ENCODE measurements at places on chromosomes 7 and 10.

DNA sequence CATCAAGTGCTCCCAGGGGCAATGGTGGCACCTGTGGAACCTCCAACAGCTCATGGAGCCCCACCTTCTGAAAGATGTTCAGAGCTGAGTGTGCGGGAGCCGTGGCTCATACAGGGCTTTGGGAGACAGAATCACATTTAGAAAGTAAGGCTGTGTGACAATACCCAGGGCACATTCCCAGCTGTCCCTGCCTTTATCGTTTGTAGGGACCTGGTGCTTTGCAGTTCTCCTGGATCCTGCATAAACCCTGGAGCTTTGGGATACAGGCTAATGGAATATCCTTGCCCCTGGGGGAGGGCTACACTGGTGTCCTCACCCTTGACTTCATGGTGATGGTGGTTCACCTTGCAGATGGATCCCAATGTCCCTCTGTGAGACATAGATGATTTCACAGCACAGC lies 134.8 kb upstream of the LAMB4 start:
- no peak overlapping the region for H3K4me3 ChIP-seq
- no peaks in the 10 kb centered on the region for H3K36me3 ChIP-seq
- peaks cover 5% of the 10 kb centered on the region for H3K4me1 ChIP-seq
- H3K27me3 ChIP-seq = no peaks in the 10 kb centered on the region
- no peak overlapping the region for H3K27ac ChIP-seq
- no peak for DNase-seq

GRCh38 chr10:133278577-133279265 lies 2.1 kb upstream of the ADAM8 start:
- peaks cover 9% of the 10 kb centered on the region for H3K36me3 ChIP-seq
- no peak for DNase-seq
- no peak overlapping the region for H3K27ac ChIP-seq
- H3K4me3 ChIP-seq = no peak overlapping the region
- H3K27me3 ChIP-seq = peaks cover 4% of the 10 kb centered on the region
- no peaks in the 10 kb centered on the region for H3K4me1 ChIP-seq

- no peak overlapping the region for H3K4me3 ChIP-seq
- no peak for DNase-seq
- peak overlapping the region; percentile 67 for H3K27ac ChIP-seq
- H3K27me3 ChIP-seq = no peaks in the 10 kb centered on the region
- H3K4me1 ChIP-seq = peaks cover 8% of the 10 kb centered on the region
Observed at GRCh38 chr7:22577470-22578001, 77.5 kb upstream of the STEAP1B start.

DNA sequence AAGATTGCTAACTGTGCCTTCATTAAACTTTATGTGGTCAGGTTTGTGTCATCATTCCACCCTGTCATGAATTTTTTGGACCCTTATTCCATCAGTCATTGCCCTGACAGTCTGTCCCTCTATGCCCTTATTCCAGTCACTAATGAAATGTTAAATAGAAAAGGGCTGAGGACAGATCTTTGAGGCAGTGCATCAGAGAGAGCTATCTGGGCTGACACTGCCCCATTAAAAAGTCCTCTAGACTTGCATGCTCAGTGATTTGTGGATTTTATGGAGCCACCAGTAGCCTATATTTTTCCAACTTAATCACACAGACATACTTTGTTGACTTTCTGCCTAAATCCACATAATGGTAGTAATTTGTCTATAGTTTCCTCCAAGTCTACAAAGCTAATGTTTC lies 264.7 kb upstream of the YAE1 start:
- H3K27ac ChIP-seq = no peak overlapping the region
- no peaks in the 10 kb centered on the region for H3K27me3 ChIP-seq
- no peaks in the 10 kb centered on the region for H3K36me3 ChIP-seq
- H3K4me1 ChIP-seq = no peaks in the 10 kb centered on the region
- no peak for DNase-seq

DNA sequence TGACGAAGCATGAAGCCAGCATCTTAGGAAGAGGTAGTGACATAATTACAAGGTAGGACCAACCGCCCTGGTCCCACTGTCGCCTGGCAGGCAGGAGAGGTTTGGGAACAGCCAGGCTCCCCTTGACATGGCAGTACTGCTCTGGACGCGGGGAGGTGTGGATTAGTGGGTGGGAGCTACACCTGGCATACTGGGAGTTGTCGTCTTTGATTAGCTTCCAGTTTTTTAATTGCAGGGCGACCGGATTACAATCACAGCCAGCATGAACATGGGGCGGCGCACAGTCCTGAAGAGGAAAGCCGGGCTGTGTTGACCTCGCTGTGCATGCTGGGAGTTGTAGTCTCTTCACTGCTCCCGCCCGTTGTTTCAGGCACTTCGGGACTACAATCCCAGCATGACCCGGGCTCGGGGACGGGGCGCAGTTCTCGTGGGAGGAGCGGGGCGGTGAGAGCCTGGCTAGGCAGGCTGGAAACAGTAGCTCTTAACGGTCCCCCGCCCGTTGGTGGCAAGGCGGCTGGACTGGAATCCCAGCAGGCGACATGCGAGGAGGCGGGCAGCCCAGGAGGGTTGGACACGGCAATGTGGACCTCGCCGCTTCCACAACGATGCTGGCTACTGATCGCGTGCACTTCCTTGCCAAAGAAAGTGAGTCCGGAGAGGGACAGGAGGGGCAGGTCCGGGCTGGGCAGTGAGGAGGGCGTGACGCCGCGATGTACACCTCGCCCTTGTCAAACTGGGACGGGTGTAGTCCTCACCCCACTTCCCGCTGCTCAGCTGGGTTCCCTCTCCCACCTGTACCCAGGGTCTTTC lies 98.0 kb upstream of the ZNF722 start:
- H3K27ac ChIP-seq = no peak overlapping the region
- no peak for DNase-seq
- peaks cover 9% of the 10 kb centered on the region for H3K27me3 ChIP-seq

- no peaks in the 10 kb centered on the region for H3K27me3 ChIP-seq
- peaks cover 14% of the 10 kb centered on the region for H3K4me1 ChIP-seq
- H3K4me3 ChIP-seq = no peak overlapping the region
- DNase-seq = no peak
- peaks cover 3% of the 10 kb centered on the region for H3K36me3 ChIP-seq
- H3K27ac ChIP-seq = no peak overlapping the region
Observed at GRCh38 chr7:33754933-33755928, 150.1 kb upstream of the BMPER start.

DNA sequence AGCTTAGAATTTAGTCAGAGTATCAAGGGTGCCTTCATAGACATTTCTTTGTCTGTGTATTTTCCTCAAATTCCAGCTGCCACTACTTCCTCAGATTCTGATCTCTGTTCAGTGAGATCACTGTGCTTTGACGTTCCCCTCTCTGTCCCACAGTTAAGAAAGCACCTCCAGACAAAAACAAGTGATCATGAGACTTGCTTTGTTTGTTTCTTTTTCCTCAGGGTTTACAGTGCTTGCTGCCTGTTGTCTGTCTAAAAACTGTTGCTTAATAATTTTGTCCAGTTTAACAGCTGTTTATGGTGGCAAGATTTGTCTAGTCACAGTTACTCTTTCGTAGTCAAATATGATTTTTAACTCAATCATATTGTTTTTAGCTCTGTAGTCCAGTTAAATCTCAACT lies 29.1 kb downstream of the TRUB1 start:
- DNase-seq = peak; percentile 10
- peaks cover 5% of the 10 kb centered on the region for H3K36me3 ChIP-seq
- H3K27ac ChIP-seq = peak overlapping the region; percentile 91
- no peak overlapping the region for H3K4me3 ChIP-seq
- peaks cover 36% of the 10 kb centered on the region for H3K4me1 ChIP-seq
- H3K27me3 ChIP-seq = no peaks in the 10 kb centered on the region

DNA sequence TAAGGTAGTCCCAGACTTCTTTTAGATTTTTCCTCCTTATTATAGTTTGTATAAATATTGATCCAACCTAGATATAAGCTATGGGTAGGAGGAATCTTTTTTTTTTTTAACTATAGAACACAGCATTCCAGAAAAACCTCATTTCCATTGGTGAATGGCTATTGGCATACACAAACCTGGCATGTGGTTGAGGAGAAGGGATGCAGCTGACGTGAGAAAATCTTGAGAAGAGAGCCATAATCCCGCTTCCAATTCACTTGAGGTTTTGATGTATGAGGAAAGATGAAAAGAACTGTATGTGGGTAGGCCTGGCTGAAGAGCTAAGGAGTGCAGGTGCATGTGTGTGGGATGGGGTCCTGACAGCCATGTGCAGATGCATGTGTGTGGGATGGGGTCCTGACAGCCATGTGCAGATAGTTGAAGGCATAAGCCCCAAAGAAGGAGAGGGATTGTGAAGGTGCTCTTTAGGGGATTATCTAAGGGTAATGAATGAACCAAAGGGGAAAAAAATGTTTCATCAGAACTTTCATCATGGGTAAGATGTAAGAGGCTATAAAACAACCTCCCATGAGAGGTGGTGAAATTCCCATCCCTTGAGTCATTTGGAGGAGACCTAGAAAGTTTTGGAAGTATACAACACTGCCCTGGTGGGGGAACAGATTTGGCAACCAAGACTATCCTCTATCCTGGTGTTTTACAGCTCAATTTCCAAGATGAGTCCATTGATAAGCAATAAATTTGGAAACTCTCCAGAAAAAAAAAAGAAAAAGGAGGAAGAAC lies 3.8 kb upstream of the PKD2L1 start:
- no peak overlapping the region for H3K27ac ChIP-seq
- H3K4me3 ChIP-seq = no peak overlapping the region
- H3K4me1 ChIP-seq = peaks cover 8% of the 10 kb centered on the region
- H3K36me3 ChIP-seq = no peaks in the 10 kb centered on the region
- DNase-seq = no peak
- H3K27me3 ChIP-seq = no peaks in the 10 kb centered on the region

- no peaks in the 10 kb centered on the region for H3K27me3 ChIP-seq
- no peak for DNase-seq
- no peak overlapping the region for H3K27ac ChIP-seq
- peaks cover 13% of the 10 kb centered on the region for H3K36me3 ChIP-seq
- H3K4me3 ChIP-seq = no peak overlapping the region
- no peaks in the 10 kb centered on the region for H3K4me1 ChIP-seq
Observed at GRCh38 chr7:129670656-129671055, 59.1 kb downstream of the NRF1 start.

GRCh38 chr10:91593366-91593765 lies 39.5 kb downstream of the PPP1R3C start:
- no peaks in the 10 kb centered on the region for H3K4me1 ChIP-seq
- H3K36me3 ChIP-seq = no peaks in the 10 kb centered on the region
- H3K27me3 ChIP-seq = no peaks in the 10 kb centered on the region
- no peak for DNase-seq
- H3K27ac ChIP-seq = no peak overlapping the region
- H3K4me3 ChIP-seq = no peak overlapping the region

GRCh38 chr10:27526242-27526641 lies 22.1 kb downstream of the RAB18 start:
- H3K4me1 ChIP-seq = peaks cover 14% of the 10 kb centered on the region
- H3K36me3 ChIP-seq = no peaks in the 10 kb centered on the region
- H3K27me3 ChIP-seq = no peaks in the 10 kb centered on the region
- no peak for DNase-seq
- no peak overlapping the region for H3K27ac ChIP-seq

- no peak overlapping the region for H3K4me3 ChIP-seq
- DNase-seq = no peak
- no peak overlapping the region for H3K27ac ChIP-seq
- H3K36me3 ChIP-seq = peaks cover 33% of the 10 kb centered on the region
- peaks cover 15% of the 10 kb centered on the region for H3K27me3 ChIP-seq
- no peaks in the 10 kb centered on the region for H3K4me1 ChIP-seq
Observed at GRCh38 chr7:157474685-157475084, 137.9 kb downstream of the DNAJB6 start.

GRCh38 chr7:15478401-15478800 lies 83.4 kb downstream of the AGMO start:
- H3K27ac ChIP-seq = no peak overlapping the region
- no peaks in the 10 kb centered on the region for H3K27me3 ChIP-seq
- no peak for DNase-seq
- no peaks in the 10 kb centered on the region for H3K36me3 ChIP-seq
- no peaks in the 10 kb centered on the region for H3K4me1 ChIP-seq
- H3K4me3 ChIP-seq = no peak overlapping the region

GRCh38 chr7:116653204-116653603 lies 18.8 kb upstream of the MET start:
- no peaks in the 10 kb centered on the region for H3K36me3 ChIP-seq
- no peak overlapping the region for H3K4me3 ChIP-seq
- H3K4me1 ChIP-seq = peaks cover 4% of the 10 kb centered on the region
- no peak for DNase-seq

GRCh38 chr10:66457629-66458028 lies 468.2 kb upstream of the LRRTM3 start:
- H3K27ac ChIP-seq = no peak overlapping the region
- no peaks in the 10 kb centered on the region for H3K27me3 ChIP-seq
- H3K4me3 ChIP-seq = no peak overlapping the region
- peaks cover 2% of the 10 kb centered on the region for H3K4me1 ChIP-seq

DNA sequence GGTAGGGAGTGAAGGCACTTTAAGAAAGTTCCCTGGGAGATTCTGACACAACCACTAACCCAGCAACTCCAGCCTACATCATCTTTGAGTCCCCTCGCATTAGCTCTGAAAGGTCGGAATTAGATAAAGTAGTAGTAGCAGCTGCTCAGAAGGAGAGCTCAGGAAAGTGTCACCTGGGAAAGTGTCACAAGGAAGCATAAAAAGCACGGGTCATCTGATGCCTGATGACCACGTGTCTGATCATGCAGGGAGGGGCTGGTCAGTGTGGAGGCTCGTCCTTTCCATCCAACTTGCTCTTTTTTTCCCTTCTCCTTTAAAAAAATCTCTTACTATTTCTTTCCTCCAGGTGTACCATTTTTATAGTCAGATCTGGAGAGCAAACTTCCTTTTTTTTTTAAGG lies 47.1 kb upstream of the PDCD4 start:
- H3K36me3 ChIP-seq = no peaks in the 10 kb centered on the region
- H3K4me3 ChIP-seq = no peak overlapping the region
- no peak for DNase-seq
- peak overlapping the region; percentile 91 for H3K27ac ChIP-seq

GRCh38 chr7:151174246-151175046 lies 7.0 kb upstream of the GBX1 start:
- H3K4me1 ChIP-seq = peaks cover 9% of the 10 kb centered on the region
- peaks cover 10% of the 10 kb centered on the region for H3K36me3 ChIP-seq
- H3K27ac ChIP-seq = no peak overlapping the region
- peaks cover 22% of the 10 kb centered on the region for H3K27me3 ChIP-seq

- H3K4me1 ChIP-seq = peaks cover 30% of the 10 kb centered on the region
- no peak for DNase-seq
- peaks cover 3% of the 10 kb centered on the region for H3K27me3 ChIP-seq
- no peak overlapping the region for H3K27ac ChIP-seq
- H3K4me3 ChIP-seq = no peak overlapping the region
Observed at GRCh38 chr10:29486433-29486832, 148.3 kb downstream of the SVIL start.

DNA sequence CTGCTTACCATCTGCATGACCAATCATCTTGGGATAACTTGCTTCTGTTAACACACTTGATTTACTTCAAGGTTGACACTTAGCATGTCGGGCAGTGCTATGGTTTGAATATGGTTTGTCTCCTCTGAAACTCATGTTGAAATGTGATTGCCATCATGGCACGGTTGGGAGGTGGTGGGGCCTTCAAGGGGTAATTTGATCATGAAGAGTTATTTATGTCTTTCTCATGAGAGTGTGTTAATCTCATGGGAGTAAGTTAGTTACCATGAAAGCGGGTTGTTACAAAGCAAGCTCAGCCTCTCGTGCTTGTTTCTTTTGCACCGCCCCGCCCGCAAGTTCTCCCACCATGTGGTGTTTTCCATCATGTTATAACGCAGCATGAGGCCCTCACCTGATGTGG lies 163.6 kb downstream of the DOCK4 start:
- peaks cover 29% of the 10 kb centered on the region for H3K4me1 ChIP-seq
- peaks cover 10% of the 10 kb centered on the region for H3K36me3 ChIP-seq
- H3K27me3 ChIP-seq = peaks cover 4% of the 10 kb centered on the region
- H3K4me3 ChIP-seq = no peak overlapping the region
- DNase-seq = no peak
- no peak overlapping the region for H3K27ac ChIP-seq

Data from endothelial cell (in vitro differentiated cells).